SW480 (cell line): ENCODE measurements at places on chromosomes 3 and 15.

- DNase-seq = no peak
Observed at GRCh38 chr15:66097151-66098021, 156.2 kb downstream of the MEGF11 start.

GRCh38 chr15:95698230-95698629 is 632.3 kb upstream of the NR2F2 start:
- DNase-seq = no peak

DNA sequence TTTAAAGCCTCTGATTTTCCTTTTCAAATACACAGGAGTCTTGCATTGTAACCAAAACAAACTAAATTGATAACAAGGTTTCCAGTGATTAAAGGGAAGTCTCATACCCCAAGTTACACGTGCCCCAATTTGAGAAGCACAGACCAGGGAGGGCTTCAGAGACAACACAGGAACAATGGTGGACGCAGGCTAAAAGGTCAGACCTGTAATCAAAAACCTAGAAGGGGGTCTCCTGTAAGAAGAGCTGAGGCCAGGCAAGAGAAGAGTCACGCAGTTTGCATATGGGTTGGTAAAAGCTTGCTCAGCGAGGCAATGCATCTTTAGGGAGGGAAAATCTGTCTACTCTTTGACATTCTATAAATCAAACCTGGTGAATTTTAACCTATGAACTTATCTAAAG is 58.6 kb upstream of the MCF2L2 start:
- DNase-seq = no peak

DNA sequence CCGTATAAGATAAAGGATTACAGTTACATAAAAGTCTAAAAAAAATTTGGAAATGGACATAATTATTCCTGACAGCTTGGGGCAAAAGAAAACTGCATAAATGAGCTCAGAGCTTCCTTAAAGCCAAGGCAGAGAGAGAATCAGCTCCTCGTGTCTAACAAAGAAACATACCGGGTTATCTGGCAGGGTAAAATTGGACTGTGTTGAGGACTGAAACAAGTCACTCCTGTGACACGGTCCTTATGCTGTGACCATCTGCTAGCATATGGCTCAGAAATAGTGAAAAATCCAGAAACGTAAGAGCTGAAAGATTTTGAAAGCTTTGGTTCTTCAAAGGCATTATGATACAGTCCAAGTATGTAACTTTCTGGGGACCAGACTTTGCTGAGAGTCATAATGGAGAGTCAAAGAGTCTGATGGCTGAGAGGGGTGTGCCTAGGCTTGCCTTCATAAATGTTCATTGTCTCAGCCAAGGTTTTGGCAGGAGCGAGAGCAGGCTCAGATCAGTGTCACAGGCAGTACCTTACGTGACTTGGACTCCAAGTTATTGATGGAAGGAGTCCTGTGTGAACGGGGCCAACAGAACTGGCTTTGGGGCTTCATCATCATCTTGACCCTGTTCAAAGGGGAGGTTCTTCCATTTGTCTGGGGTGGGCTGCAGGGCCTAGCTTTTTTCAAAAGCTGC is 12.5 kb downstream of the MAP6D1 start:
- DNase-seq = no peak

- DNase-seq = no peak
Observed at GRCh38 chr3:189687475-189687874, 56.3 kb downstream of the TP63 start.

- DNase-seq = no peak
Observed at GRCh38 chr15:58117619-58118018, 20.6 kb upstream of the AQP9 start.

- DNase-seq = no peak
Observed at GRCh38 chr3:14303336-14304100, 98.9 kb upstream of the SLC6A6 start.

- no peak for DNase-seq
Observed at GRCh38 chr3:44050101-44050500, 191.6 kb upstream of the TOPAZ1 start.

DNA sequence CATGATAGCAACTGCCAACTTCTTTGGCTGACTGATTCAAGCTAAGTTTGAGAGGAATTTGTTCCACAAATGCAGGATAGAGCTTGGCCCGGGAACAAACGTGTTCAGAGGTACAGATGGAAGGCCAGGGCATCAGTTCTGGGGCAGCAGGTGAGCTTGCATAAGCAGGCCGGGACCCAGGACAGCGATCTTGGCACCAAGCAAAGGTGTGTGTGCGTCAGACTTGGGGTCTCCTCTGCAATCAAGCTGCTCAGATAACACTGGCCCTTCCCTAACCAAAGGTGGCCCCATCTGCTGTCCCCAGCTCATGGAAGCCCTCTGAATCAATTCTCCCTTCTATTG is 155.6 kb downstream of the MEGF11 start:
- no peak for DNase-seq

DNA sequence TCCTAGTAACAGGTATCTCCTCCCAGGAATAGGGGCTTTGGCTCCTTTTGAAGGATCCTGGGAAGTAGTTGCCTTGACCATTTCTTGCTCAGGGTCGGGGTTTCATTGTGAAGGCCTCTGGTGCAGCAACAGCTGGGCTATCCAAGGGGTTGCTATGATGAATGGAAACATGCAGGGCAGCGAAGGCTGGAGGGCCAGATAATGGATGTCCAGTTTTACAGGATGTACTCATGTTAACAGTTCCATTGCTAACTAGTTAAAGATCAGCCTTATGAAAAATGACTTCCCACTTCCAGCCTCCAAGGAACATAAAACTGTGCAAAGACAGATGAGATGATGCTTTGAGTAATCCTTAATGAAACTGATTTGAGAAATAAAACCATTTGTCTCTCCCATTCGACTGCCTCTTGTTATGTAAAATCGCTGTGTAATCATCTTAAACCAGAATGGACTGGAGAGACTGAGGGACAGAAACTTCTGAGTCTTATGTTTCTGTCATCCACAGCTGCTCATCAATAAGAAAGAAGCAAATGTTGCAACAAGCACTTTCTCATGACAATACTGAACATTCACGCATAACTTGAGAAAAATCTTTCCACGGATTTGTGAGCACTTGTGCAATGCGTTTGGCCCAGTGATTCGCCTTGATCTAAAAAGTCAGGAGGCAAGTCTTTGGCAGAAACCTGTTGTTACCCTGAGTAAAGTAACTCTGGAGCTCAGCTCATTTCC is 473.5 kb upstream of the RGMA start:
- DNase-seq = no peak

DNA sequence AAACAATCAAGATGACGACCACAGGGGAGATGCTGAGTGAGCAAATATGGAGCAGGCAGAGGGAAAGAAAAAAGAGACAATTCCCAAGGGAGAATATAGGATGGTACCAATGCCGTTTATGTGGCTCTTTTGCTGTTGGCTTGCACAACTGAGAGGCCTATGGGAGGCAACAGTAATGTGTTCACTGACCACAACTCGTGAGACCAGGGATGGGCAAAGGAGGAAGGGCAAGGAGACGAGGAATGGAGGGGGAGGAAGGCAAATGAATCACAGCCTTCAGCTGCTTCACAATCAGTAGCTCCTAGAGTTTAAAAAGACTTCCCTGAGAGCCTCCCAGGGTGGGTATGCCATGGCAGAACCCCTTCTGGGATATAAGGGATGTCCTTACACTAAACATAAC is 131.5 kb downstream of the SLC9A9 start:
- no peak for DNase-seq

DNA sequence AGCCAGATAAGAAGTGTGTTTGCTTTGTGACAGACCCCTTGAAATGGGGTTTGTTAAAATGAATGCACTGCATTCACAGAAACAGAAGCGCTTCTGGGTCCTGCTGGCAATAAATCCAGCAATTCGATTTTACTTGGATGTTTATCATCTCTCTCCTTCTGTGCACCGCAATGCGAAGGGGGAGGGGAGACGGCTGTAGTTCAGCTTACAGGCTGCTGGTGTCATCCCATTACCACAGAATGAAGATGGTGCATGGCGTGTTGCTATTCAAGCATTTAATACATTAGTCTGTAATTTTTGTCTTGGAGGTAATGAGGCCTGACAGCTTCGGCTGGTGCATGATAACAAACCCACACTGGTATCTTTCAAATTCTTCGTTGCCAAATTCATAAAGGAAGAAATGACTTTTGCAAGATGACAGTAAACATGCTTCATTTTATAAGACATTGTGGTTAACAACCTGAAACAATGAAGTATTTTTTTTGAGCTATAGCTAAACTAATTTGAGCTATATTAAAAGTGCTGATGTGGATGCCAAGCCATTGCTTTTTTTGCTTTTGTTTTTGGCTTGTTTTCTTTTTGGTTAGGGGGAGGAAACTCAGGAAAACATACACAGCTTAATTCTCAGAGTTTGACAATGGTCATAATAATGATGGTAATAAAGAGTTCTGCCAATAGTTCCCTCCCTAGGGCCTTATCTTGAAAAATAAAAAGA is 418.3 kb downstream of the OTOL1 start:
- peak; percentile 31 for DNase-seq

GRCh38 chr3:160686955-160687535 is 10.1 kb downstream of the ARL14 start:
- DNase-seq = peak; percentile 44

DNA sequence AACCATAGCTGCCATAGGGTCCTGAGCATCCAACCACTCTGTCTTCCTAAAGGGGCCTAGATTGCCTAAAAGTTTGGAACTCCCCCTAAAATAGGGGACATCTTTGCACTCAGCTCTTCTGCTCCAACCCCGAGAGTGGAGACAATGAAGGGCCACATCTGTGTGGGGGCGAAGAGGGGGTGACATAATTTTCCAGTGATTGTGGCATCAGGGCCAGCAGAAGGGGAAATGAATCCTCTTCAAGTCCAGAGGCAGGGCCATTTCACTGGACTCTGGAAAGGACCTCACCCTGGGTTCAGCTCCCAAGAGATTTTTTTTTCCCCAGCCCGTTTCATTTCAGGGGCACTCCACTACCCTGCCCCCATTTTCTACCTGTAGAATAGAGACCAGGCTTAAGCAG is 4.6 kb upstream of the ANKRD63 start:
- DNase-seq = no peak

DNA sequence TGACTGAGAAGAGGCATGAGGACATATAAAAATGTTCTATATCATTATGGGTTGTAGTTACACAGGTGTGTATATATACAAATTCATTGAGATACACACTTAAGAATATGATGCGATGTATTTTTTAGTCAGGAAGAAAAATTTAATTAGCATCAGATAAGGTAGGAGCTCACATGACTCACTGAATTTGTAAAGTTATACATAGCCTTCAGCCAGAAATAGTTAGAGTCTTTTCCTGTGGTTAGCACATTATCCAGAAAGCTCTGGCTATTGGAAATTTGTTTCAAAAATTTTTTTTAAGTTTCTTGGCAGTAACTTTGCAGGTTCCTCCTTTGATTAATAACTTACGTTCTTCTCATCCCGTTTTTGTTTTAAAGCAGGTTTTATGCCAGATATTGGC is 88.6 kb downstream of the STT3B start:
- DNase-seq = no peak

DNA sequence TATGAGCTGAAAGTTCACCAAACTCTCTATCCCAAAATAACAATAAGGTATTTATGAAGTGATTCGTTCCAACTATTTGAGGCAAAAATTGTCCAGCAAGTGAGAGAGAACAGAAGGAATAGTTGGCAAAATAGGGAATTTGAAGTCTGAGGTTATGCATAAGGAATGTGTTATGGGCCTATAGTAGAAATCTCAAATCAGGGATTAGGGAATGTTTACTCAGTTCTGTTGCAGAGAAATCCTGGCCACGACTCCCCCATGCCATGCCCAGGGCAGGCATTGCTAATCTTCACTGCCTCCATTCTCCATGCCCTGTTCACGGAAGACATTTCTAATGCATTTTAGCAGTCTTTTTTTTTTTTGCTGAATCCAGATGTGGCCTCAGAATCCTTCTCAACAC is 58.6 kb downstream of the FLNB start:
- no peak for DNase-seq

DNA sequence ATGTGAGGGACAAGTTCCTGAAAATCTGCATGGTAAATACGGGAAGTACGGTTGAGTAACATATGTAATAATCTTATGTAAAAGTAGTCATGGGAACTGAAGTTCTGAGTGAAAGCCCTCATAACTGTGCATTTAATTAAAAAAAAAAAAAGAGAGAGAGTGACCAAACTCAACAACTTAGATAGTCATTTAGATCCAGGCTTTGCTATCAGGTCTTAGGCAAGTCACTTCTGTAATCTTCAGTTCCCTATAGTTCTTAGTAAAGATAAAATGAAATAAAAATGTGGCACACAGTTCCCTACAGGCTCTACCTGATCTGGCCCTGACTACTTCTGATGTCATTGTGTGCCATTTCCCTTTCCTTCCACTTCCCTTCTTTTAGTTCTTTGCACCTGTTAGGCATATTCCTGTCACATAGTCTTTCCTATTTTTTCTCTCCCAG is 15.0 kb downstream of the RNF111 start:
- DNase-seq = no peak

GRCh38 chr3:72768936-72769335 is 79.3 kb downstream of the SHQ1 start:
- no peak for DNase-seq

GRCh38 chr3:178078953-178079352 is 457.3 kb upstream of the KCNMB2 start:
- no peak for DNase-seq

GRCh38 chr15:91555312-91555711 is 298.2 kb upstream of the SLCO3A1 start:
- peak; percentile 31 for DNase-seq

DNA sequence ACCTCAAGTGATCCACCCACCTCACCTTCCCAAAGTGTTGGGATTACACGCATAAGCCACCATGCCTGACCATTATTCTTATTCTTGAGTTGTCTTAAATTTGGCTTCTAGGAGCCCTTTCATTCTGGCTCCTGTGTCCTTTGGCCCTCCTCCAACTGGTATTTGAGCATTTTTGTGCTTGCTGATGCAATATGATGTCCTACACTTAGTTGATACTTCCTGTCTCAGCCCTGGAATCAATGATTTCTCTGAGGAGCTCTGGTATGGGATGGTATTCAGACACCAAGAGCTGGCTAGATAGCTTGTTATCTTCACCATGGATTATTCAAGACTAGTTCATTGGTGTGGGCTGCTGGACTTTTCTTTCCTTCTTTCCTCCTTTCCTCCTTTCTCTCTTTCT is 25.4 kb downstream of the ZNF621 start:
- DNase-seq = no peak

GRCh38 chr15:40409366-40409765 is 3.8 kb downstream of the IVD start:
- no peak for DNase-seq

DNA sequence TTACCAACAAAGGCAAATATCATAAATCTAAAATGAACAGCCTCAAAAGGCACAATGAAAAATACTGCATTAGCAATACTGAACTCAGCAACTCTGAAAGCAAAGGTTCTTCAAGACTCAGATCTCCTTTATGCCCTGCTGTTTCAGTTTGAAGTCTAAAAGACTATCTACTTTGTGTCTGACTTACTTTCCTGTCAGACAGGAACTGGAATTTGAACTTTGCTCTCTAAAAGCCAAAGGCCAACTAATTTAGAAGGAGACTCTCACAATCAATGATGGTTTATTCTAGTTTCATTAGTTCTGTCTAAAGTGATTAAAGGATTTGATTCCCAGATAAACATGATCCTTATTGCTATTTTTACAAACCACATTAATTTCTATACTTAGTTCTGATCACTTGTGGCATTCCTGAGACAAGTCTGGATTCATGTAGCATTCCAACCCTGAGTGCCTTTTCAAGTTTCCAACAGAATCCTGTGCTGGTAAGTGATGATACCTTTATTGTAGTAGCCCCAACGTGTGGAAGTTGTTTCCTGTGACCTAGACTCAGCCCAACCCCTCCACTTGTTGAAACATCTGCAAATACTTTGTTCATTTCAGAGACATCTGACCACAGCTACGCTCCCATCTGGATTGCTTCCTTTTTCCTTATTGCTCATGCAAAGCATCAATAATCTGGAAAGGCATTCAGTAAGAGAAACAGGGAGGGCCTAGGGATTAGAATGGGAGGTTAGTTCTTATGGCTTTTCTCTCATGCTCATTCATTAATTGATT is 14.9 kb upstream of the LEKR1 start:
- peak; percentile 72 for DNase-seq
